ENCODE measurements at places on chromosomes 3 and 15. TPM values are rescaled to one million over a fixed set of nuclear protein-coding genes. Genes with fewer than 3 reads are reported as not detected.

- no peaks in the 10 kb centered on the region for H3K4me1 ChIP-seq
- peaks cover 6% of the 10 kb centered on the region for H3K27me3 ChIP-seq
- no peak for ATAC-seq
These were observed 4.6 kb downstream of the CFAP100 start for GRCh38 chr3:126399351-126399735.

GRCh38 chr15:92725171-92725570 lies 69.6 kb upstream of the FAM174B start:
- no peak overlapping the region for H3K27ac ChIP-seq
- H3K27me3 ChIP-seq: no peaks in the 10 kb centered on the region

DNA sequence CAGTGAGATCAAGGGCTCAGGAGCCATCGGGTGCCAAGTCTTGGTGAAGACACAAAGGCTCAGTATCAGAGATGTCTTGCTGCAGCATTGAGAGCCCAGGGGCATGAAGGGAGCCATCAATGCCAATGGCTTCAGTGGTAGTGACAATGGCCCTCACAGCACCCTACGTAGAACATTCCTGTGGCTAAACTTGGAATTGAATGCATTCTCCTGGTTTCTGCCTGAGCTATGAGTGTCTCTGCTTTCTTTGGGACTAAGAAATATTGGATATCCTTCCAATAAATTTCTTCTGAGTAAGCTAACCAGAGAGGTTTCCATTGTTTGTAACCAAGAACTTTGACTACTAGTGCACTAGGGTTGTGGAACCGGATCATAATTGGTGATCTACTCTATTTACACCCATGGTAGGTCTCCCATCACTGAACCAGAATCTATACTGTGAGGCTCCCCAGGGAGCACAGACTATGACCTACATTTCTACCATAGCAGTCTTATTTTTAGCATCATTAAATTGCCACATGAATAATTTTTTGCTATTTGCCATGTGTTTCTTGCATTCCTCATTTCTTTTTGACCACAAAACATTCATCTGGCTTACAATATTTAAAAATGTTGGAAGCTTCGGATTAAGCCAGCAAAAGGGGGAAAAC lies 31.6 kb upstream of the PDZRN3 start:
- no peaks in the 10 kb centered on the region for H3K4me1 ChIP-seq
- H3K36me3 ChIP-seq: no peaks in the 10 kb centered on the region
- no peak overlapping the region for H3K27ac ChIP-seq
- H3K4me3 ChIP-seq: no peak overlapping the region
- H3K27me3 ChIP-seq: no peaks in the 10 kb centered on the region
- no peak for ATAC-seq

DNA sequence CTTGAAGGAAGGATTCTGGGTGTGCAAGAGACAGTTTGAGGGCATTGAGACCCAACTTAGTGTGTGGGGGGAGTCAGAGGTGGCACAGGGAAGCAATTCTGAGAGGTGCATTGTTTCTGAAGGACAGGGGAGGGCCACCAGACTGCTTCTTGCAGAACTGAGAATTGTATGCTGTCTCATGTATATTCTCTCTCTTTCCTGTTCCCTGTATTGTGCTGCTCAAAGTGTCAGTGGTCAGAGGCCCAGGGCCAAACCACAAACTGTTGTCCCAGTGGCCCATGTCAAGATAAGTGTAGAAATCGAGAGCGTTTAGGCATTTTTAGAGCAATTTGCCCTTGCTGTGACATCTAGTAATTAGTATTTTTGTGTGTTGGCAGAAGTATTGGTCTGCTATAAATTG lies 567.1 kb downstream of the EDEM1 start:
- no peaks in the 10 kb centered on the region for H3K4me1 ChIP-seq
- ATAC-seq: no peak
- H3K36me3 ChIP-seq: no peaks in the 10 kb centered on the region

- H3K36me3 ChIP-seq: no peaks in the 10 kb centered on the region
- no peak for ATAC-seq
- no peaks in the 10 kb centered on the region for H3K4me1 ChIP-seq
- no peak overlapping the region for H3K27ac ChIP-seq
- no peak overlapping the region for H3K4me3 ChIP-seq
- no peaks in the 10 kb centered on the region for H3K27me3 ChIP-seq
These were observed 23.5 kb downstream of the KIF9 start for GRCh38 chr3:47259114-47259513.

GRCh38 chr3:35042210-35042991 lies 596.9 kb upstream of the ARPP21 start:
- no peak for ATAC-seq
- no peaks in the 10 kb centered on the region for H3K27me3 ChIP-seq
- no peak overlapping the region for H3K27ac ChIP-seq
- no peaks in the 10 kb centered on the region for H3K36me3 ChIP-seq
- H3K4me3 ChIP-seq: no peak overlapping the region

DNA sequence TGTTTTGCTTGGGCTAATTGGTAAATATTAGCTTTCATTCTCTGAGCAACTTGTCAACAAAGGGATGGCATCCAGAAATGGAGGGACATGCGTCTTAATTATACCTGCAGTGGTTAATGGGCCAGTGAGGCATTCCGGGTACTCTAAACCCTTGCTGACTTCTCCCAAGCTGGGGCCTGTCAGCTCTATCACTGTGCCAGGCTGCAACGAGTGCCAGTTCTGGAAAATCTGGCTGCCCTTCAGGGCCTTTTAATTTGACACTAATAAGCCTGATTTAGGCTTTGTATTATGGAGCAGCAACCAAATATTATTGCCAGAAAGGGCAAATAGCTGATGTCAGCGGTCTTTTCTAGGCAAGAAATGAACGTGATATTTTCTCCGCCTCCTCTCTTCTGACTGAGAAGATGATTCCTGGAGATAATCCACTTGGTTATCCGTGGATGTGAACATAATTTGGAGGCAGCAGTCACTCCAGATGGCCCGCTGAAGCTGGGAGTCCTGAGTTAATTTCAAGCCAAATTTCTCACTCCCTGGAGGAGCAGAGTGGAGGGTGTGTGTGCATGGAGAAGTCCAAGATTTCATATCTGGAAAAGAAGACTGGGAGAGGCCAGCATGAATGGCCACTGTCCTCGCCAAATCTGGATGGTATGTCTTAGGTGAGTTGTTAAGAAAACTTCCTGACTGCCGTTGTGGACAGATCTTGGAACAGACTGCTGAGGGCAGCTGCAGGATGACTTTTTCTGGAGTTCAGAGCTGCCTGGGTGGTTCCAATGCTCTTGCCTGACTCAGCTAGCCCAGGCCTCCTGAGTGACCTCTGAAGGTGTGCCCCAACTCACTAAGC lies 44.4 kb upstream of the PSMD6 start:
- ATAC-seq: peak; percentile 34
- H3K36me3 ChIP-seq: no peaks in the 10 kb centered on the region
- H3K27me3 ChIP-seq: no peaks in the 10 kb centered on the region
- H3K27ac ChIP-seq: no peak overlapping the region
- no peak overlapping the region for H3K4me3 ChIP-seq
- H3K4me1 ChIP-seq: peaks cover 10% of the 10 kb centered on the region

GRCh38 chr15:99267957-99268356 lies 16.7 kb downstream of the LRRC28 start:
- H3K36me3 ChIP-seq: peaks cover 3% of the 10 kb centered on the region
- H3K4me1 ChIP-seq: no peaks in the 10 kb centered on the region
- H3K27me3 ChIP-seq: no peaks in the 10 kb centered on the region
- no peak for ATAC-seq
- H3K27ac ChIP-seq: no peak overlapping the region

DNA sequence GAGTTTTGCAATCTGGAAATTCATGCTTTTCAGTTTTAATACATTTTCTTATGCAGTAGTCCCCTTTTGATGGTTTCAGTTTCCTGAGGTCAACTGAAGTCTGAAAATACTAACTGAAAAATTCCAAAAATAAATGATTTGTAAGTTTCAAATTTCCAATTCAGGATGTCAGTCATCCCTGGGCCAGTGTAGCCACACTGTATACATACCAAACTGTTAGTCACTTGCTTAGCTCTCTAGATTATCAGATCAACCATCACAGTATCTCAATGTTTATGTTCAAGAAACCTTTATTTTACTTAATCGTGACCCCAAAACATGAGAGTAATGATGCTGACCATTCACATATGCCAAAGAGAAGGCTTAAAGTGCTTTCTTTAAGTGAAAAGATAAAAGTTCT lies 715.5 kb downstream of the GBE1 start:
- no peaks in the 10 kb centered on the region for H3K4me1 ChIP-seq
- H3K36me3 ChIP-seq: no peaks in the 10 kb centered on the region
- no peak overlapping the region for H3K4me3 ChIP-seq
- H3K27me3 ChIP-seq: no peaks in the 10 kb centered on the region
- ATAC-seq: no peak
- H3K27ac ChIP-seq: no peak overlapping the region

DNA sequence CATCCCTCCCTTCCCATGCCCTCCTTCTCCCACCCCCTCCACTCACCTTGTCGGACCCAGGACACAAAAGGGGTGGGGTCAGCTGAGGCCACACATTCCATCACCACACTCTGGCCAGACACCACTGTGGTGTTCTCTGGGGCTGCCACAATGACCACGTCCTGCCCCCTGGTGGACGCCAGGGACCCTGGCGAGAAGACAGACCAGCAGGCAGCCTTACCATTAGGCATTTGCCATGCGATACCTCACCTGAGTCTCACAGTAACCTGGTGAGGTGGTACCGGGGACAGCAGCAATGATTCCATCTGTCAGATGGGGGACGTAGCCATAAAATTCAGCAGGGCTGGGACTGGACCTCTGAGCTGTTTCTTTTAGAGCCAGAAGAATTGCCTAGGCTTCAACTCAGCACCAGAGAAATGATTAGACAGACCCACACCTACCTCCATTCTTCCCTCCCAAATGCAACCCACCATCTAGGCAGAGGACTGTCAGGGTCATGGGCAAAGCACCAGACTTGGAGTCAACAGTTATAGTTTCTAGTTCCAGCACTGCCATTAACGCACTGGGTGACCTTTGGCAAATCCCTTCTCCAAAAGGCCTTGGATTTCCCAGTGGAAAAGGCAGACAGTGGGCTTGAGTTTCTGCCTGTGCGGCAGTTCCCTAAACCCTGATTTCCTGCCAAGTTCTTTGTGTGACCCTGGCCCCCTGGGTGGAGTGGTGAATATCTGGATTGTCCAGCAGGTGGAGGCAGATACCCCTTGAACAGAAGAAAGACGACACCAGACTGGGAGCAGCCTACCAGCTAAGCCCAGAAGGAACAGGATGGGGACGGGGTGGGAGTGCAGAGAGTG lies 21.8 kb downstream of the IGDCC4 start:
- peaks cover 40% of the 10 kb centered on the region for H3K27me3 ChIP-seq
- no peak overlapping the region for H3K27ac ChIP-seq

- H3K27ac ChIP-seq: no peak overlapping the region
- no peaks in the 10 kb centered on the region for H3K36me3 ChIP-seq
- no peak overlapping the region for H3K4me3 ChIP-seq
- ATAC-seq: no peak
These were observed 20.2 kb downstream of the SEMA6D start for GRCh38 chr15:47737477-47737876.

- no peaks in the 10 kb centered on the region for H3K27me3 ChIP-seq
- no peak for ATAC-seq
- no peak overlapping the region for H3K4me3 ChIP-seq
- H3K36me3 ChIP-seq: no peaks in the 10 kb centered on the region
- peaks cover 8% of the 10 kb centered on the region for H3K4me1 ChIP-seq
- H3K27ac ChIP-seq: no peak overlapping the region
These were observed 61.3 kb downstream of the CRYBG3 start for GRCh38 chr3:97882975-97883598.

- no peaks in the 10 kb centered on the region for H3K27me3 ChIP-seq
- no peak overlapping the region for H3K27ac ChIP-seq
- H3K4me1 ChIP-seq: no peaks in the 10 kb centered on the region
- no peak overlapping the region for H3K4me3 ChIP-seq
- no peak for ATAC-seq
These were observed 498.4 kb upstream of the UBE2E2 start for GRCh38 chr3:22704571-22705354.

GRCh38 chr3:128854475-128854874 lies 24.9 kb upstream of the ACAD9 start:
- no peaks in the 10 kb centered on the region for H3K27me3 ChIP-seq
- H3K36me3 ChIP-seq: no peaks in the 10 kb centered on the region
- no peak overlapping the region for H3K27ac ChIP-seq
- H3K4me3 ChIP-seq: no peak overlapping the region
- no peaks in the 10 kb centered on the region for H3K4me1 ChIP-seq

- no peak overlapping the region for H3K4me3 ChIP-seq
- no peaks in the 10 kb centered on the region for H3K4me1 ChIP-seq
- ATAC-seq: no peak
These were observed 14.1 kb downstream of the ARL13B start for GRCh38 chr3:93994056-93994455.

GRCh38 chr15:40949756-40950207 lies 3.5 kb upstream of the CHAC1 start:
- no peaks in the 10 kb centered on the region for H3K4me1 ChIP-seq
- no peaks in the 10 kb centered on the region for H3K36me3 ChIP-seq
- H3K27me3 ChIP-seq: peaks cover 3% of the 10 kb centered on the region
- H3K4me3 ChIP-seq: no peak overlapping the region
- no peak overlapping the region for H3K27ac ChIP-seq

- no peaks in the 10 kb centered on the region for H3K36me3 ChIP-seq
- no peak overlapping the region for H3K27ac ChIP-seq
- H3K27me3 ChIP-seq: no peaks in the 10 kb centered on the region
- no peak overlapping the region for H3K4me3 ChIP-seq
- ATAC-seq: no peak
These were observed 172.6 kb downstream of the FMN1 start for GRCh38 chr15:33021806-33022389.

- ATAC-seq: no peak
- H3K4me3 ChIP-seq: no peak overlapping the region
- no peaks in the 10 kb centered on the region for H3K4me1 ChIP-seq
These were observed 80.7 kb downstream of the CHST2 start for GRCh38 chr3:143200001-143200924.

The PGBD4 gene
- total RNA-seq: 1.6 TPM

The MAPKBP1 gene
- 34.9 TPM for total RNA-seq

The LTK gene
- 0.54 TPM for total RNA-seq

The RNF7 gene
- total RNA-seq: 85.7 TPM

The ARRDC4 gene
- total RNA-seq: 49.5 TPM

The CIB1 gene
- 26.1 TPM for total RNA-seq

The CYP19A1 gene
- total RNA-seq: 2.9 TPM

The SLC12A8 gene
- 0.54 TPM for total RNA-seq

The PIGX gene
- 23.8 TPM for total RNA-seq

The SIAH2 gene
- total RNA-seq: 26.9 TPM

The RARRES1 gene
- total RNA-seq: 4.8 TPM

The CCR4 gene
- not detected for total RNA-seq
